EH (cell line): ENCODE measurements at places on chromosomes 3 and 15.
A peak's percentile ranks its signal among the peaks of the same experiment; 100 is the strongest.

GRCh38 chr3:108036984-108037741, 53.7 kb downstream of the CD47 start:
- DNase-seq, result peak; percentile 61

- no peak for DNase-seq
These were observed 473.5 kb downstream of the RBMS3 start for GRCh38 chr3:29754346-29754745.

DNA sequence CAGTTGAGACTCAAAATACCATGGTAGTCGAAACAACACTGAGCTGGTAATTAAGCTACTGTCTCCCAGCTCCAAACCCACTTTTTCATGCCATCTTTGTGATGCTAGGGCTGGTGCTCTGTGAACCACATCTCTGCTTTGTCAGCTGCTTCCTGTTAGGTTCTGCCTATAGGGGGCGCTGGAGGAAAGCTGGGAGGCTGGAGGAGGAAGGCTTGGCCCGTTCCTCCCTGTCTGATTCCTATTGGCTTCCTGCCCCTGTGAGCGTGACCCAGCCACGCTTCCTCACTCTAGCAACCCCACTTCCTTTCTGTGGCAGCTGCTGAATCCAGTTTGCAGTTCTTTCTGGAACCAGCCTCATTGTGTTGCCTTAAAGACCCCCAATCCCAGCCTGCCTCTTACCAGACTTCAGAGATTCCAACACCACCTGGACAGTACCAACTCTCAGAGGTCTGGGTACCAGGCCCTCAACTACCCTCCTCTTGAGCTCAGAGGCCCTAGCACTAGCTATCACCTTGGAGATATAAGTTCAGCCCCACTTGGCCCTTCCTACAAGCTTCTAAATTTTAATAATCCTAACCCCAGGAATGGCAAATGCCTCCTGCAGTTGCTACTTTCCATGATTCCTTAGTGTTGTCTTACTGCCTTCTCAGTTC, 120.9 kb downstream of the ERC2 start:
- DNase-seq, result peak; percentile 3

DNA sequence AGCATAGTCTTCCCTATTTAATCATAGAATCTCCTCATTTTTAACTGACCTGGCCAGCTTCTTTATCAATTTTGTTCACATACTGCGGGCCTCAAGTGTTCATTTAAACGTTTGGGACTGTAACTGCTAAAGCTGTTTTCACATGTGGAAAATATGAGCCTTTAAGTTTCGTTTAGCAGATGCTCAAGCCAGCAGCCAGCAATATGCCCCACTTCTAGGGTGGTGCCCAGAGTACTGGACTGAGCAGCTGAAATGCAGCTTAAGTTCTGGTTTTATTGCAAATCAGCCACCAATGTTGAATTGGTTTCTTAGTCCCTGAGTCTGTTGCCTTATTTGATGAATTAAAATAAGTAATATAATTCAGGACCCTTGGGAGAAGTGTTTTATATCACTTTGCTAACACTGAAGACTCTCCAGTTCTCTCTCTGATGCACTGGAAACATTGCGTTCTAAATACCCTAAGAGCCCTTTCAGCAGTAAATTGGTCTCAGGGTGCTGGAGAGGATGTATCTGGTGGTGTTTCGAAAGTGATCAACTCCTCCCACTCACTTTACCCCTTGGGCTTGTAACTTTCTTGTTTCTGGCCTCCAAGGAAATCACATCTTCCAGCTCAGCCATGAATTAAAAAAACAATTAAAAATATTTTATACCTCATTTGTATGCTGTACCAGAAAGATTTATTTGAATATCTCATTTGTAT, 61.7 kb downstream of the B3GALNT1 start:
- DNase-seq, result no peak

DNA sequence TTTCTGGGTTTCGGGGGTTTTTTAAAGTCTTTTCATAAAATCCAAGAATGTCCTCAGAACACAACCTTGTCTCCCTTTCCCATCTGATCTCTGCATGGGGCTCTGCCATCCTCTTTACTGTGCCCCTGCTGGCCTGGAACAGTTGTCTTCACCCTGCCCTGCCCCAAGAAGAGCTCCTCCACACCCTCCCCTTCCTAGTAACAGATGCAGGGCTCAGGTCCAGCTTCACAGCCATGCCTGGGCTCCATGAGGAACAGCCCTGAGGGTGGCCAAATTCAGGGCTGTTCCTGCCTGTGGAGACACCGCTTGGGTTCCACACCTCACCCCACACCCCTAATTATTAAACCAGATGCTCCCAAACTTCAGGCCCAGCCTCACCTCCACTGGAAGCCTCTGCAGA, 12.9 kb upstream of the ULK3 start:
- no peak for DNase-seq
